ENCODE measurements at places on chromosomes 5 and 9.

DNA sequence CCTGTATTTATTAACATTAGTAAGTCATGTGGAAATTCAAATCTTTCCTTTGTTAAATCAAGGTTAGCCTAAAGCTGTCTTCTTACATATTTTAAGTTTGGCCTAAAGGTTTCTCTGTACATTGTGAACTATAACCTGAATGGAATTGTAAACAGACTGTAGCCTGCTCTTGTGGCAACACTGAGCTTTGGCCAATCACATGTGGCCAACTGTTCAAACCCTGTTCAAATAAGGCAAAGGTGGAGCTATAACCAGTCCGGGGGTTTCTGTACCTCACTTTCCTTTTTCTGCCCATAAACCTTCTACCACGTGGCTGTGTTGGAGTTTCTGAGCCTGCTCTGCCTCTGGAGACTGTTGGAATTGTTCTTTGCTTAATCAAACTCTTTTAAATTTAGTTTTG, 3.3 kb upstream of the HAPLN1 start:
- no peak for DNase-seq
- H3K4me1 ChIP-seq: no peaks in the 10 kb centered on the region
- H3K36me3 ChIP-seq: no peaks in the 10 kb centered on the region
- H3K27ac ChIP-seq: no peak overlapping the region

- H3K27me3 ChIP-seq: no peaks in the 10 kb centered on the region
- H3K27ac ChIP-seq: no peak overlapping the region
Observed at GRCh38 chr9:31730398-31730797, 654.0 kb upstream of the ACO1 start.

DNA sequence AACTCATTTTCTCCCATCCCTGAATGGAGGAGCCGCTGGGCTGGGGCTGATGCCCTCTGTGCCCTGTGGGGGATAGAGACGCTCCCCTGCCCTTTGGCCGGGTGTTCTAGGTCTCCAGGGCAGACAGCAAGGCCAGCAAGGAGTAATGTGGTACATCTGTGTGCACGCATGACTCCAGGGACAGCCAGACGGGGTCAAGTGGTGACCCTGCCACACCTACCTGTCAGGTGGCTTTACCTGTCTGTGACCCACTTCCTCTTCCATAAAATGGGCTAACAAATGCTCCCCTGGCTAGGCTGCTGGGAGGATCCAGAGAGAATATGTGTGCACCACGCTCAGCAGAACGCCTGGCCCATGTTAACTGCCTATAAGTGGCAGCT, 35.4 kb upstream of the BARHL1 start:
- no peak for DNase-seq
- H3K27me3 ChIP-seq: no peaks in the 10 kb centered on the region
- H3K27ac ChIP-seq: no peak overlapping the region
- H3K36me3 ChIP-seq: no peaks in the 10 kb centered on the region
- no peak overlapping the region for H3K4me3 ChIP-seq

GRCh38 chr9:133127340-133127981, 6.4 kb upstream of the RALGDS start:
- peak overlapping the region; percentile 86 for H3K27ac ChIP-seq
- peaks cover 70% of the 10 kb centered on the region for H3K4me1 ChIP-seq
- no peak for DNase-seq

Measured in right atrium auricular region (tissue), 2 donors.